ACHN (cell line): ENCODE measurements at places on chromosomes 5 and 9.
A peak's percentile ranks its signal among the peaks of the same experiment; 100 is the strongest.

- no peak for DNase-seq
Measured at GRCh38 chr9:137115394-137116026, 977 bp upstream of the DPP7 start.

DNA sequence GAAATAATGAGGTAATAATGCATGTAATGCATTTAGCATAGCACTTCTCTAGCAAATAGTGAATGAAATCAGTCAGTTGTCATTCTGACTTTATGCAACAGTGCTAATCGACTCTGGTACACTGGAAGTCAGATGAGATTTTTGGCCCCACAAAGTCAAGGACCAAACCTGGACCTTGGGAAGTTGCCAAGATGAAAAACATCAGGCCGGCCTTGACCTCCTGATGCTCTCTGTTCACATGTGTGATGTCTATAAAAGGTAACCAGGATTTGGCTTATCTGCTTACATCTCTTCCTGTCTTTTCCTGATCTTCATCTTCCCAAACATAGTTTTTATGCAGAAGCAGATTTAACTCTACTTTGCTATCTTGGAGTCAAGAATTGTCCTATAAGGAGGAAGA is 39.5 kb downstream of the SLC22A5 start:
- DNase-seq, result no peak

- no peak for DNase-seq
Measured at GRCh38 chr9:129405827-129406213, 215.1 kb downstream of the C9orf50 start.

DNA sequence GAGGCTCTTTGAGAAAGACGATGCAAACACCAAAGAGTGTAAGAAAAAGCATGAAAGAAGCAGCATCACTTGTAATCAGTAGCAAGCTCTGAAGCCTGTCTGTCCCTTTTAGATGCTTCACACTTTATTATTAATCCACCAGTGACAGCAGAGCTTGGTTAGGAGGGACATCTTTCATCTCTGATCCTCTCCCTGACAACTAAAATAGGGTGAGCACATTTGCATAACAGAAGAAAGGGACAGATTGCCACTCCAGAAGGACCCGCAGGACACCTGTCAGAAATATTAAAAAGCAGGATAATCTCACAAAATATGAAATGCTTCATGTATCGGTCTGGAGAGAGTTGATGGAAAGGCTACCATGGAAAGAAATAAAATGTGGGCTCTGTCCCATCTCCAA is 71.4 kb upstream of the MAP1B start:
- no peak for DNase-seq

DNA sequence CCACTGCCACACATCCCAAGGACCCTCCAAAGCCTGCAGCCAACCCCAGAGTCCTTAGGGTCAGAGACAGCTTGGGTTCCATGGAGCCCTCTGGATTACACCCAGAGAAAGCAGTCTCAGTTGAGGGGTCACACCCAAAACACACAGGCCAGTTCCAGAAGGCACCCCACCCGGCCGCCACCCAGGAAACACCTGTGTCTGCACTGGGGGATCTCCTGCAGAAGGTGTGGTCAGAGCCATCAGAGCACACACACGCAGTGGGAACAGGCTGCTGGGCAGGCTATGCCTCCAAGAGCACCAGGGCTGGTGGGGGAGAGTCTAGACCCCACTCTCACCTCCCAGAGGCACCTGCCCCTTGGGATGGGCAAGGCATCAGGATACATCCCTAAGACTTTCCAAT is 27.3 kb downstream of the NIPAL4 start:
- DNase-seq, result no peak

GRCh38 chr5:171201310-171201709 is 107.7 kb upstream of the TLX3 start:
- DNase-seq, result no peak

DNA sequence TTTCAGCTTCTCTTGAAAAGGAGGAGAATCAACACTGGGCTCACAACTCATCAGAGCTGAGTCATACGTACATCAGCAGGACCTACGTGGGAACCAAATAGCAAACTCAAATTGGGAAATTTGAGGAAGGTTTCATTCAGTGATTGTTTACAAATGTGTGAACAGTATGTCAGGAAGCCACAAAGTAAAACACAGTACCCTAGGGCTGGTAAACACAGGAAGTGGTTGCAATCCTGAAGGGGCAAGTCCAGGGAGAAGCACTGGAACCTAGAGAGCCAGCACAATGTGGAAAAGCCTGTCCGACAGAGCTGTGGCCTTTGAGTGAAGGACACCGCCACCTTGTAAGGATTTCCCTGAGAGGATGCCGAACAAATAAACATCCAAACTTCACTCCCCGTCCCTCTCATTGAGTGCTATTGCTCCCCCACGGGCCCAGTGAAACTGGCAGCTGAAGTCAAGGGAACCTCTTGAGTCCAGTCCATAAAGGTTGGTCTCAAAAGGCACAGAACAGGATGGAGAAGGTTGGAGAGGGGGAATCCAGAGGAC is 26.7 kb upstream of the RICTOR start:
- no peak for DNase-seq

DNA sequence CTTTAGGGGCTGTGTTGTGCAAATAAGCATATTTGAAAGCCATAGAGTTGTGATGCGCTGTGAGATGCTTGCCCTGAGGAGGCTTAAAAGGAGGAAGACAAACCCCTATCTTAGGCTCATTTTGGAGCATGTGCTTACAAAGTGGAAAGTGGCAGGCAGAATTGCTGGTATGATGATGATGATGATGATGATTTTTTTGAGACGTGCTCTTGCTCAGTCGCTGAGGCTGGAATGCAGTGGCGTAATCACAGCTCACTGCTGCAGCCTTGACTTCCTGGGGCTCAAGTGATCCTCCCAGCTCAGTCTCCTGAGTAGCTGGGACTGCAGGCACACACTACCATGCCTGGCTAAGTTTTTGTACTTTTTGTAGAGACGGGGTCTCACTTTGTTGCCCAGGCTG is 1.7 kb downstream of the CNOT8 start:
- peak; percentile 37 for DNase-seq

DNA sequence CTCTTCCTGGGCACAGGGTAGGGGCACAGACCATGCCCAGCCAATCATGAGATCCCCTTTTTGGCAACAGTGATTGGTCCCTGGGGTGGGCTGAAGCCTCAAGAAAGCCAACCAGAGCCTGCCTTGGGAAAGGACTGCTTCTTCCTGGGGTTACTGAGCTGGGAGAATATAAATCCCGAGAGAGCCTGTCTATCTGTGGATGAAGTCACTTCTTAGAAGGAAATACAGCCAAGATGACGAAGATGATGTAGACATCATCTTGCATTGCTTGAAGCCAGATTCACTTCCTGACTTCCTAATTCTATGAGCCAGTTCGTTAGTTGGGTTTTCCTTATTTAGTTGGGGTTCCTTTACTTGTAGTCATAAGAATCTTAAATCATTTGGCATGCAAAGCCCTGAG is 50.1 kb upstream of the PWWP2A start:
- DNase-seq, result peak; percentile 44

- DNase-seq, result no peak
Measured at GRCh38 chr9:127706836-127707241, at the start of gene CFAP157. Gene CFAP157, plus strand, starts transcription at chr9:127706988. Its CDS starts 44 bp downstream, at chr9:127707032.

GRCh38 chr5:112342389-112342788 is 76.7 kb downstream of the EPB41L4A start:
- no peak for DNase-seq

DNA sequence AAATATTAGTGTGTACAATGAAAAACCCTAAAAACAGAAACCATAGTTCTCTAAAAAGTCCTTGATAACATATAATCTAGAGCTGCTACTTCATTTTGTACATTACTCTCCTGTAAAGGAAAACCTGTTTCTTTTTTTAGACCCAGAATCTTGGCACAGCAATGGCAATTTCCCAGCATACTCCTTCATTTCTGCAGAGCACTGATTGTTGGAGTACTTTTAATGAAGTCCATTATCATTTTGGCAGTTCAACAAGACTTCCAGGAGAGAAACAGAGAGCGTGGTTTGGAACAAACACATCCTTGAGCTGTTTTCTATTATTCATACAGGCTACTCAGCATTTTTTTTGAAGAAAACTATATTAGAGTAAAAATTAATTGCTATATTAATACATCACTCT is 22.7 kb upstream of the MROH2B start:
- DNase-seq, result no peak

- no peak for DNase-seq
Measured at GRCh38 chr9:75452512-75452911, 364.2 kb downstream of the OSTF1 start.

DNA sequence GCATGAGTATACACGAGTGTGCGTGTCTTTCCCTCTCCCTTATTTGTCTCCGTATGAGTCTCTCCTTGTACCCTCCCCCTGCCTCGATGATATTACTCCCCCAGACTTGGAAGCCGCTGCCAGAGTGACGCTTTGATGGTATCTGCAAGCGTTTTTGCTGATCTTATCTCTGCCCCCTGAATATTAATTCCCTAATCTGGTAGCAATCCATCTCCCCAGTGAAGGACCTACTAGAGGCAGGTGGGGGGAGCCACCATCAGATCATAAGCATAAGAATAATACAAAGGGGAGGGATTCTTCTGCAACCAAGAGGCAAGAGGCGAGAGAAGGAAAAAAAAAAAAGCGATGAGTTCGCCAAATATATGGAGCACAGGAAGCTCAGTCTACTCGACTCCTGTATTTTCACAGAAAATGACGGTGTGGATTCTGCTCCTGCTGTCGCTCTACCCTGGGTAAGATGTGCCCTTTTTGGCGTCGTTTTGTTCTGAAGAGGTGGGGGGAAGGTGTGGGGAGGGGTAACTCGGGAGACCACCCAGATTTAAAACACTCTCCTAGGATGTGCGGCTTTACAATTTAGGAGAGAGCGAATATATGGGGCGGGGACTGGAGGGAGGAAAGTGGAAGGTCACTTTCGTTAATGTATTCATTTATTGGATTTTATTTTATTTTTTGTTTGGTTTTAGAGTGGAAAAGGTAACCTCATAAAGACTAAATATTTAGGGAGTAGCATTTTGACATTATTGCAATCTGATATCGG is at the start of gene GABRG2:
Gene GABRG2, plus strand, starts transcription at position 119 of the 757 bp plus-strand sequence. Its CDS starts 227 bp downstream, at position 346.
- DNase-seq, result no peak

- peak; percentile 84 for DNase-seq
Measured at GRCh38 chr5:173762930-173763329, 125.2 kb upstream of the CPEB4 start.
